Stimulated activated CD8-positive, alpha-beta memory T cell treated with anti-CD3 and anti-CD28 coated beads, Interleukin-4, amount 100 ng/mL, for 4 hours (primary cell): ENCODE measurements at places on chromosomes 12 and 14.

GRCh38 chr12:111086947-111087700, 166.7 kb upstream of the MYL2 start:
- DNase-seq, result no peak

DNA sequence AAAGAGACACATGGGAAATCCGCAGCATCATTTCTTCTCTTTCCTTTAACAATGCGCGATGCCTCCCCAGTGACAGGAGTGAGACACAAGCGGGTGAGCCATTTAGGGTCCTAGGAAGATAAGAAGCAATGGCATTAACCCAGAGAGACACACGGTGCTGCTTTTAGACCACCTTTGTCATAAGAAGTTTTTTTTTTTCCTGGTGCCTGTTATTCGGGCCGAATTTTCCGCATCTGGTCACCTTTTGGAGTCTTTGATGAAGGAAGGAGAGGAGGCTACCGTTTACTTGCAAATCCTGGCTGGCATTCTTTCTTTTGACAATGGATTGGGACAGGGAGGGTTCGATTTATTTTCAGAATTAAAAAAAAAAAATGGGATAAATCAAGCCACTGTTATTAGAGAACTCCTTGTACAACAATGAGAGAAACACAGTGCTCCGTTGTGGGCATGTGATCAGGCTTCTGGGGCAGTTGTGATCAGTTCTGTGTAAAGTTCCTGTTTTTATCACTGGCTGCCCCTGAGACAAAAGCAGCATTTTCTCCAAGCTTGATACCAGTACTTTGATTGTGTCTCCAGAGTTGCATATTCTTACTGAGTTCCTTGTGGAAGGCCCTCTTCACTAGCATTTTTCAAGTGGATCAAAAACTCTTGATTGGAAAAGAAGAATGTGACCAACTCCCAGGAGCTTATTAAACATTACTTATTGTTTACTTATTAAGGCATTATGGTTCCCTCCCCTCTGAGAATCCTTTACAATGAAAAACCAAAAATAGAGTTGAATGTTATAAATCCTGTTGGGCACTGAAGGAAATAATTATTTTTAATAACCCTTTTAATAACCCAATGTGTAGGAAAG, 1.1 kb downstream of the DIP2B start:
- DNase-seq, result no peak

DNA sequence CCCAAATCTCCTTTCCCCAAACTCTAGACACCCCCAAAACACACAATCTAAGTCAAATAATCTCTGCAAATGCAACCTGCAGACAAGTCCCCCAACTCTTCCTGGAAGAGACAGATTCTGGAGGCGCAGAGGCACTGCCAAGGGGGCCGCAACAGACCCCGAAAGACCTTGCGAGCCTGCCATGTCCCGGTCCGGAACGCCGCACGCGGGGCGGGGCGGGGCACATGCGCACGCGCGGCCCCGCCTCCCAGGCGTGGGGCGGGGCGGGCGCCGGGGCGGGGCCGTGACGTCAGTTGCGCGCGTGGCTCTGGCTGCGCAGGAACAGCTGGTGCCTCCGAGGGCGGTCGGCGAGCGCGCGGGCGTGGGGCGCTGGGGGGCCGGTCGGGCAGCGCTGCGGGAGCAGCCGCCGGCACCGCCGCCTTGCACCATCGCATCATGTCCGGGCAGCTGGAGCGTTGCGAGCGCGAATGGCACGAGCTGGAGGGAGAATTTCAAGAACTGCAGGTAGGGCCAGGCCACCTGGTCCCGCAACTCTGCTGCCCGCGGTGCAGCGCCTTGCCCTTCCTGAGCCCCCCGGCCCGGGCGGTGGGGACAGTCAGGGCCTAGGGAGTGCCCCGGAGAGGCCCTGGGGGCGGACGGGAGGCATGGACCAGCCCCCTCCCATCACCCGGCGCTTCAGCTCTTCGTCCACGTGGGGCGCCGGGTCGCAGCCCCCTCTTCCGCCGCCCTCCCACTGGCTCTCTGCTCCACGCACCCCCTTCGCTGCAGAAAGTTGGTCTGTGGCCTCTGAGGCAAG, at the start of gene TMEM120B:
TMEM120B (plus strand) TSS at position 292 of the 796 bp plus-strand sequence; CDS start at position 436, 144 bp downstream.
- DNase-seq, result peak; percentile 62

DNA sequence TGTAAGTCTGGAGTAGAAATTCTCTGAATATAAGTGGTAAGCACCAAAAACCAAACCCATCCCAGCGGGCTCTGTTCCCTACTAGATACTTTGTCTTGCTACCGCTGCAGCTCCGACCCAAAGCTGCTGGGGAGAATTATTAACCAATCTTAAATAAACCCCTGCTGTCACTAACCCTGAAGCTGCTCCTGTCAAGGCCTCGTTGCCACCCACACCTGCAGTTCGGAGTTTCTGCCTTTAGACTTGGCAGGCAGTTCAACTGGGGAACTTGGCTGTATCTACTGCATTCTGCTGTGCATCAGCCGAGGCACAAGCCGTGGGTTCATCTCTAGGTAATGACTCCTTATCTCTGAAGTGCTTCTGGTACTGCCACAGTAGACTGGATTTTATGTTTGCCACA, 55.5 kb downstream of the PPM1A start:
- no peak for DNase-seq

DNA sequence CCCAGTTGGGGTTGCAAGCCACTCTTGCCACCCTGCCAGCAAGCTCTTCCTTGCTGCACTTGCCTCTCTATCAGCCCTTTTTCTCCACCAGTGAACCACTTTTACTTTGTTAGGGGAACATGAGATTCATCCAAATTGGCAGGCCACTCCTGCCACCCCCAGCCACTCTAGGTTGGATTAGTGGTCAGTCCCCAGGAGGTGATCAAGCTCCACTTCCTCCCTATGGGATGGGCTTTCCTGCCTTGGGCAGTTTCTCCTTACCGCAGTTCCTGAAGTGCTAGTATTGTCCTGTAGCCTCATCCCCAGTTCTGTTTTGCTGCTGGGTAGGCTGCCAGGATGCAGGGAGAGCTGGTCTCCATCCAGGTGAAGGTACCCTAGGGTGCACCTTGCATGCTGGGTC, 104.5 kb downstream of the ALG10 start:
- DNase-seq, result no peak

GRCh38 chr12:24134092-24134491, 184.6 kb upstream of the SOX5 start:
- no peak for DNase-seq

- DNase-seq, result no peak
Observed at GRCh38 chr12:76226956-76227355, 121.3 kb downstream of the BBS10 start.

GRCh38 chr14:56730538-56731145, 79.6 kb downstream of the OTX2 start:
- no peak for DNase-seq

GRCh38 chr14:96037891-96038557, 1.1 kb upstream of the C14orf132 start:
- no peak for DNase-seq

DNA sequence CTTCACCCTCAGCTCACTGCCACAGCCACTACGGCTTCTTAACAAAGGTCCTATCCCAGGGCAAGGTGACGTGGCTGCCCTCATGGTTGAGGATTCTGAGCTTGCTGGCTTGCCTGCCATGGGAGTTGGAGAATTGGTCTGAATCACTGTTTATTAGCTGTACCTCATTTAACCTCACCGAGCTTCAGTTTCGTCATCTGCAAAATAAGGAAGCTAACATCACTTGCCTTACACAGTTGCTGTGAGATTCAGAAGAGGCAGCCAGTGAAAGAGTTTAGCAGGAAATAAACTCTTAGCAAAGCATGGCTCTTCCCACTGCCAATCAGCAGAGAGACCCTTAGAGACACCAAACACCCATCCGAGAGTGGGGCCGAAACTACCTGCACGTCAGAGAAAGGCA, 90.1 kb upstream of the KCNA1 start:
- DNase-seq, result no peak

DNA sequence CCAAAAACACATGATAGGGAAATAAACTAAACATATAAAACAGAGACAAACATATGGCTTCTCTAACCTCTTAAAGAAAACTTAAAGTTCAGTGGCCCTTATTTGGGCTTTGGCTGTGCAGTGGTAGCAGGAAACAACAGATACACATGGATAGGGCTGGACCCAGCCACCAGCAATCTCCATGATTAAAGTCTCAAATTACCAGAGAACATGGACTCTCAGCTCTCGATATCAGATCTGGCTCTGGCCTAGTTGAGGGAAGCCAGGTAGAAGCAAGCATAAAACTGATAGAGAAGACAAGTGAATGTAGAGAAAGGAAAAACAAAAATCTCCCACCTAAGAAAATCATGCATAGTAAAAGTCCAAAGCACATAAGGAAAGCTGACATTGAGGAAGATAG, 164.8 kb downstream of the ITPR2 start:
- no peak for DNase-seq

DNA sequence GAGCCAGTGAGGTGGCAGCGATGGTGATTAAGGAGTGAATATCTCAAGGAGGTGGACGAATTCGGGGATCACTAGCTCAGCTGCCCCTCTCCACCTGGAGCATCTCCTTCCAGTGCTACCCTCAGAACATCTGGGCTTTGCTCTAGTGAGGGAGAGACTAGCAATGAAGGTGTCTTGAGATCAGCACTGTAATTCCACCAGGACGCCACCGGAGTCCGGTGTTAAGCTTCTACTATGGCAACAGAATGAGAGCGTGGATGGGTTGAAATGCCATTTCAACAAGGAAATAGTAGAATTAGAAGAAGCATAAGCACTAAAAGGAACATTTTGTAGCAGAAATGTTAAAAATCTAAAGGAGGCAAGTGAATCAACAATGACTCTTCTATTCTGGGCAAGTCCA, 61.1 kb downstream of the NTF3 start:
- DNase-seq, result no peak
